KG1 (cell line): ENCODE measurements at places on chromosomes 1 and 21.

DNA sequence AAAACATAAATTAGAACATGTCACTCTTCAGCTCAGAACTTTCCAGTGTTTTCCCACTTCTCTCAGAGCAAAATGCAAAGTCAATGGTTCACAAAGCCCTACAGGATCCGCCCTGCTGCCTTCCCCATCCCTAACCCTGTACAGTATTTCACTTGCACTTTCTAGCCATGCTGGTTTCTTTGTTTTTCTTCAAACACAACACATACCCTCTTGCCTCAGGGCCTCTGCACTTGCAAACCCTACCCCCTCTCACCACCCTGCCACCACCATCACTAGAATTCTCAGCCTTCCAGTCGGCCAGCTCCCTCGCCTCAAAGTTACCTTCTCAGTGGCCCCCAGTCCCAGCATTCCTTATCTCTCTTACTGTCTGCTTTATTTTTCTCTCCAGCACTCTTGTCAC lies 17.6 kb downstream of the TEX35 start:
- no peak for DNase-seq

DNA sequence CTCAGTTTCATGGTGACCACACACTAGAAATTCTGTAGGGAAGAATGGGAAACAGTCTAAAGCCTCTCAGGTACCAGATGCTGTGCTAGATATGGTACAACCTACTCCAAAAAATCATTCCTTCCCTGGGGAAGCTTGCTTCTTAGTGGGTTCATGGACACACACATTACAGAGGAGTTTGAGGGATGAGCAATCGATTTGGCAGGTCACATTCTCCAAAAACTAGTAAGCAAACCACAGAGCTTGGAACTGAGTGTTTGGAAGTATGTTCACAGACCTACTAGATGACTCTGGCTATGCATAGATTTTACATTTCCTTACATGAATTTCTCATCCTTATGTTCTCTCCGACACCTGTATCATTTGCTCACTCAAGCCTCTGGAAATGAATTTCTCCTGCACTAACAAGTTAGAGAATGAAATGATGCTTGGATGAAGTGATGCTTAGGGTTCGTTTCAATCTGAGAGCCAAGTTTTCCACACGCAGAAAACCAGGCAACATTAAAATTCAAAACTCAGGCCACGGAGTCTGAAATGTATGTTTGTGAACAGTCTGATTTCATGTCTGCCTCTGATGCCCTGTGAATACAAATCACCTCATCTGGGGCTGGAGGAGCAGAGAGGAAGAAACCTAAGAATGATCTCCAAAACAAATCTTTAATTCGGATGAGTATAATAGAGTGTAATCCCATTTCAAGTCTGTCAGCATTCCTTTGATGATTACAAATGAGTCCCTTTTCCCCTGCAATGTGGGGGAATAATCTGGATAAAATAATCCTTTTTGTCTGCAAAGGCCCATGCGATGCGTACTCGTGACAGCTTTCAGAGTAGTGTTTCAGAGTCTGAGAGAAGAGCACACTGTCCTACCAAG lies 11.0 kb downstream of the EVA1C start:
- DNase-seq, result no peak

DNA sequence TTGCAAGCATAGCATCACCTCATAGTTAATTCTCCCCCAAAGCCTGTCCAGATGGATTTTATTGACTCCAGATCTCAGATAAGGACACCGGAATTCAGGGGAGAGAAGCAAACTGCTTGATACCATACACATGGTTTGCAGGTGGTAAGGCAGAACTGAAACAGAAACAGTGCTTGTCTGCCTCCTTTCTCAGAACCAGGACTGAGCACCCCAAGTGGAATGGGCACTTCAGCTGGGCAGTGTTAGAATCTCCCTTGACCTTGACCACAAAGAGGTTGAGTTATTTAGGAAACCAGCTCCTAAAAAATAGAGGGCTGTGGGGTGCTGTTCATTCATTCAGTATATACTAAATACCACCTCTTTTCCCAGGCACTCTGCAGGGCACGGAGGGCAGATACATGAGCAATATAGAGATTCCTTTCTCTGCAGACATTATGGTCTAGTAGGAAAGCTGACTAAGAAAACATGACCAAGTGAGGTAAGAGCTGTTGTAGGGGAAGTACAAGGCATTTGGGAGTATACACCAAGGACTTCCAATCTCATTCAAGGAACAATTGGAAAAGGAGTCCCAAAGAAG lies 185.2 kb downstream of the C1orf94 start:
- no peak for DNase-seq

- no peak for DNase-seq
Measured at GRCh38 chr1:221719987-221720386, 21.9 kb downstream of the DUSP10 start.

DNA sequence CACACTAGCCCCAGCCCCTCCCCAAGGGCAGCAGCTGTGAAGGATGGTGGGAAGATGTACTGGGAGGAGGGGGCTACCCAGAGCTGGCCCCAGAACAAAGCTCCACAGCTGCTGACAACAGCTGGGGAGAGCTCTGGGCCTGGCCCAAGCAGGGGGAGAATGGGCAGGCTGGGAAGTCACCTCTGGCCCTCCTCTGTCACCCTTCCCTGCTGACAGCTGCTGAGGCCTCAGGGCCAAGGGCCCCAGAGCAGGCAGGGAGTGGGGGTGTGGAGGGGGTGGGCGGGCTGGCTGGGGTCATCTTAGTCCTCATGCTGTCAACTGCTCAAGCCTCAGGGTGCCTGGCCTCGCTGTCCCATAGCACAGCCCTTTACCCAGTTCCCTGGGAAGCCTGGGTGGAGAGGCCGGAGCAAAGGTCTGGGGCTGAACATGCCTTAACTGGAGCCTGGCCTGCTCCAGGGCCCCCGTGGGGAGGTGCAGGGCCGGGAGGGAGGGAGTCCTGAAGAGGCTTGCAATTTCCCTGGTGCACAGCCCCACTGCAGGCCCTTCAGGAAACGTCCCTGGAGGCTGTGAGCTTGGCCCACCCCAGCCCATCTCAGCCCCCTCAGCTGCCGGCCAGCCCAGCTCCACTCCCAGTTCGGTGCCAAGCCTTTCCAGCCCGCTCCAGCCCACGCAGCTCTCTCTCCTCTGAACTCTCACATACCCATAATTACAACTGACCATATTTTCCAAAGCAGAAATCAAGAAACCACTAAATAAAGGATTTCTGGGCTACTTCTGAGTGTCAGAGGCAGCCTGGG lies 25.7 kb downstream of the HSPG2 start:
- no peak for DNase-seq

DNA sequence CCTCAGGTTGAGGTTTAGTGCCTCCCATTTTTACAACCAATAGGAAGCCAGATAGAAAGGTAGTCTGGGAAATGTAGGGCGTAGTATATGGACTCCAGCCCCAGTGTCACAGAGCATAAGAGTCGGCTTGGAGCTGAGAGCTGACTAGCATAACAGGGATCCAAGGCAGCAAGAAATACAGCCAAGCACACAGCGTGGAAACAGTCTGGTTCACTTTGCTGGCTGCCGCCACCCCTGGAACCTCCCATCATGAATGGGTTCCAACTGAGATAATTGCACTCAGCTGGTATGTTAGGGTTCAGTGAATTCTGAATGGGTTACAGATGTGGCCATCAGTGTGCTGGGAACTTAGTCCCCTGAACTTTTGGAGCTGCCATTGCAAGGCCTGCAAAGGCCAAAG lies 76.7 kb upstream of the GPR88 start:
- no peak for DNase-seq

DNA sequence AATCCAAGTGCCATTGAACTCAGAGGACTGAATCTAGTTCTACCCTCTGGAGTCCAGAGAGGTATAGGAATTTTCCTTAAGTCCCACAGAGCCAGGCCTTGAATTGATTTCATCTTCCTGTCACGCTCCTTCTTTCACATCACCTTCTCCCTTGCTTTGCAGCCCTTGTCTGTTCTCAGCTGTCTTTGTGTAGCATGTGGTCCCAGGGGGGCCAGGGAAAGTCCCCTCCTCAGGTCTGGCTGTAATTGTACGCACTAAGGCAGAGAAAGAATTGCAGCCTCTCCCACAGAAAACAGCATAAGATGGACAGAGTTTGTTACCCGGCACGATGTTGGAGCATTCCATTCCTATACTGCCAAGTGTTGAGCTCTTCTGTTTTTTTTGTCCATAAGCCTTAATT lies 153.6 kb downstream of the FAM78B start:
- DNase-seq, result no peak

- DNase-seq, result no peak
Measured at GRCh38 chr1:156908541-156908940, 11.9 kb upstream of the LRRC71 start.

DNA sequence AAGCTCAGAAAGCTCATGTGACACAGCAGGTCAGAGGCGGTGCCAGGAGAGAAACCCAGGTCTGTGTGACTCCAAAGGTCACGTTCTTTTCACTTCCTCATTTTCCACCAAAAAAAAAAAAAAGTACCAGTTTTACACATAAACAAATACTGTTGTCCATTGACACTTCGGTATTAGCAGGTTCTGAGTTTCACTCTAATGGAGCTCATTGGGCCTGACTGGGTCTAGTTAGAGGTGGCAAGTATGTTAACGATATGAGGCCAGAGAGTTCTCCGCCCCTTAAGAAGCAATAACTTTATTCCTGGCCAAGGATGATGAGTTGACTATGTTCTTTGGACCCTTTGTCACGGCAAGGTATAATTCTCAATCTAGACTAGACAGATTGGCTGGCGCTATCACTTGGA lies 30.0 kb upstream of the SDE2 start:
- DNase-seq, result no peak

DNA sequence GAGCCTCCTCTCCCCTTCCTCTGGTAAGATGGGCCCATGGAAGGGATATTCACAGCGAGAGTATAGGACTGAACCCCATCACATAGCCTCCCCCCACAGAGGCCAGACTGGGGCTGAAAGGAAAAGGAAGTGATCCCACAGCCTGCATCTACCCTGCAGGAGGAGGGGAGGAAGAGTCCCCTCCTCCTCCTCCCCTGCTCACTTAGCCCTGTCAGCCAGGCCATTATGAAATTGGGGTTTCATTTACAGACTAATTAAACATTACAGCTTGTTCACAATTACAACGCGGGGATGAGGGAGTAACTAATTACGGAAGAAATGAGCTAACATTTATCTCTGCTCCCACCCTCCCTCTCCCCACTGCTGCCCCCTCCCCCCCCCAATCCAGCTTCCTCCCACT lies 25.4 kb downstream of the DMAP1 start:
- no peak for DNase-seq

GRCh38 chr21:45889256-45889655 lies 92.3 kb upstream of the COL6A1 start:
- no peak for DNase-seq

GRCh38 chr1:94047949-94048348 lies 73.0 kb downstream of the ABCA4 start:
- DNase-seq, result no peak

DNA sequence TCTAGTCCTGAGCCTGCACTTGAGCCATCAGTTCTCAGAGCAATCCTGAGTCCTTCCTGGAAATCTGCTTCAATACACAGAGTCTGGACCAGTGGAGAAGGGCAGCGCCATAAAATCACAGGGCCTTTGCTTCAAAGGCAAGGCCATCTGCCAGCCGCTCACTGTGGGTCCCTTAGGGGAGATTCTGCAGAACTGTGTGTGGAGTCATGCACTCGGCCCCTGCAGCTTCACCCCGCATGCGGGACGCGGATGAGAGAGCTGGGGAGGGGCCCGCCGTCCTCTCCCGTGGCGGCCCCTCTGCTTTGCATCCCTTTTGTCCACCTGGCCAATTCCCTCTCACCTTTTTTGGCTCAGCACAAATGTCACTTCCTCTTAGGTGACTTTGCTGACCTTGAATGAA lies 311.2 kb upstream of the VAMP3 start:
- no peak for DNase-seq

- DNase-seq, result no peak
Measured at GRCh38 chr1:178389441-178389840, 107.3 kb downstream of the CLEC20A start.

DNA sequence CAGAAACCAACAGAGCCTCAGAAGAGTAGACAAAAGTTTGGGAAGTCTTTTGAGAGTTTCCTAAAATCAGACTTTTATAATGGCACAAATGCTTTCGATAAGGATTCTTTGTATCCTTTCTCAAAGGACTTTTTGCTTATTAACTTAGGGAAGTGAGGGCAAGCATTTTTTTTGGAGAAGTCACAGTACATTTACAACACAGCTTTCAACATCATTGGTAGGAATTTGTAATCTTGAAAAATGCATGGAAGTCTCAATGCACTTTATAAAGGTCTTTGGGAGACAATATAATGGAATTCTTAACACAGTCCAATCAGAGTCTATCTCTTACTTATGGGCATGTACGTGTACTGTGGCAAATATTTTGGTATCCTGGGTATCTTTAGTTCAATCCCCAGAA lies 325.8 kb upstream of the NR5A2 start:
- DNase-seq, result no peak

DNA sequence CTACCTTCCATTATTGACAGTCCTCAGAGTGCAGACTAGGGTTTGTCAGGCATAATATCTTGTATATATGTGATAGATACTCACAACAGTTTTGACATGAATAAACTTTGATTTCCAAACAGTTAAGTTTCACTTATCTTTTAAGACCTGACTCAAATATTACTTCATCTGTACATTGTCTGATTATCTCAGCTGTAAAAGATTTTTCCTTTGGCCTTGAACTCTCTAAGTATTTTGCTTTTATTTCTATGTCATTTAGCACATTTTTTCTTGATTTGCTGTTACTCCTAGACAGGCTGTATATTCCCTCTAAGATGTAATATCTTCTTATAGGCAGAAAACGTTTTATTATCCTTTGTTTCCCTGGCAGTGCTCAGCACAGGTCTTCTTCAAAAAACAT lies 65.6 kb upstream of the DMRTA2 start:
- no peak for DNase-seq

- no peak for DNase-seq
Measured at GRCh38 chr1:61648983-61649742, 75.8 kb downstream of the TM2D1 start.

DNA sequence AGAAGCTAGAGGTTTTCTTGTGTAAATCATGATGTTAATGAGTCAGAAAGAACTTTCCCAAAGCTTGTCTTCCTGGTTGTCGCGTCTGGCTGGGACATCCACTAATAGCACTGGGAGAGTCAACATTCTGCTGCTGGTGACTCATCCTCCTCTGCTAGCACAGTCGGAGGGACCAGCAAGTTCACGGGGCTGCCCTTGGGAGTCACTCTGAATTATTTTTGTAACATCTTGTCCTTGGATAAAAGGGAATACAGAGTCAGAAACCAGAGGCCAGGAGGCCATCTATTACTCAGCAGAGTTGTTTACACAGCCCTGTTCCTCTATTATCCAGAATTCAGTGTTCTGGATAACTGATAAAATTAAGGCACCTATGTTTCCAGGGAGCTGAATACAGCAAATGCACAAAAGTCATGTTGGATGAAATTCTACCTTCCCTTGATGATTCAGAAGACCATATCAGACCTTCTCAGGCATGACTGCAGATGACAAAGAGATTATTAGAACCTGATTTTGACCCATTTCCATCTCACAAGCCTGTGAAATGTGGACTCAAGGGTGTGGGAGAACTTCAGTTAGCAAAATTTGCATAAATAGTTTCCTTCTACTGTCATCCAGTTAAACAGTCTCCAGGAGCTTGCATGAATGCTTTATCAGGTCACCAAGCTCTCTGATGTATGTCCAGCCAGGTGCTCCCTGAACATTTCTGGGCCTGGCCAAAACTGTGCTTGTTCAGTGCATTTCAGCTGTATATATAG lies 68.1 kb downstream of the JAK1 start:
- no peak for DNase-seq

GRCh38 chr1:188708795-188709535 lies 1768.7 kb downstream of the BRINP3 start:
- DNase-seq, result no peak

- no peak for DNase-seq
Measured at GRCh38 chr1:176904057-176904751, 260.3 kb downstream of the ASTN1 start.
